ENCODE measurements at places on chromosomes 2 and 18.
A peak's percentile ranks its signal among the peaks of the same experiment; 100 is the strongest.

DNA sequence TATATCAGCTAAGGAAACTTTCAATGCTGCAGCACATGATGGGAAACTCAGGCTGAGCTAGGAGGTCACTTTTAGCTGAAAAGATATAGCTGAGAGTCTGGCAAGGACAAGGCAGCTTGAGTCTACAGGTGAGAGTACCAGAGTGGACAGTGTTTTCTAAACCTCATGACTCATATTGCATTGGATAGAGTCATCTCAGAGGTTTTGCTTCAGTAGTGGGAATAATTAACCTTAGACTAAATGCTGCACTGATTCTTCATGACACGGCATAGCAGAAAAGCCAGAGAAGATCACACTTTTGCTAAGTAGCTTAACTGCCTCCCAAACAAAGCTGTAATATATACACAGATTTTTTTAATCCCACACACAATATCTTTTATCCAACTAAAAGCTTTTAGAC lies 865.0 kb upstream of the CDH2 start:
- no peak for DNase-seq

DNA sequence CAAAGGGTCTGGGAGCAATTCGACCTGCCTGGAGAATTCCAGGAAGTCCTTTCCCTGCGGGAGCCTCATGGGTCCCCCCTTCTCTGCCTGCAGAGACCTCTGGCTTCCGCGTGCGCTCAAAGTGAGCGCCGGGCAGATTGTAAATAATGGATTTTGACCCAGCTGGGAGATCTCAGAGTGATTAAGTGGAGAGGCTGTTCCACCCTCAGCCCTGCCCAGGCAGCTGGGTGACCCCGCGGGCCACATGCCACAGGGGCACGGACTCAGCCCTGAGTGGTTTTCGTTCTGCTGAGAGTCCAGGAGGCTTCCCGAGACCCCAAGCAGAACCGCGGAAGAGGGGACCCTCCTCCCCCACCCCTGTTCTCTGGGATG lies 1.2 kb downstream of the KCNG2 start:
- no peak for DNase-seq

GRCh38 chr2:16507655-16508489 lies 157.8 kb downstream of the CYRIA start:
- peak; percentile 3 for DNase-seq

DNA sequence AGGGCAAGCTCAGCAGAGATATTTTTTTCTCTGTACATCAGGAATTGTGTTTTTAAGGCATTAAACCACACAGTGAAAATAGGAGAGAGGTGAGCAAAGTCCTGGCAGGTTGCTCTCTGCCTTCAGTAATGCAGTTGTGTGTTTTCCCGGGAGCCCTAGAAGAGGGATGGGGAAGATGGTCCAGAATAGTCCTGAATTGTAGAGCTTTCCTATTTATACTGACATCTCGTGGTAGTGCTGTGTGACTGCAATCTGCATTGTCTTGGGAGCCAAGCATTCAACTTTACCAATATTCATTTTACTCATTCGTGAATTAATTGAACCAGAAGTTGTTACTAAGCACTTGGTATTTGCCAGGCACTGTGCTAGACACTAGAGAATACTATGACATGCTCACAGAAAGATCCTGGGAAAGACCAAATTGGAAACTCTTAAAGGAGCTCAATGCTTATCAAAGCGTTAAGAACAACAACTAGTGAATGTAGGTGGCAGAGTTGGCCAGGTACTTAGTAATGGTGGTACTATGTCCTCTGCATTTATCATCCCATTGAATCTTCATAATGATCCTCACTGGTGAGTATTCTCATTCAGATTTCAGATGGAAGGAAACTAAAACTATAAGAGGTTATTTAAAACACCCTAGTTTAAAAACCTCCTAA lies 214.6 kb downstream of the TRIB2 start:
- peak; percentile 62 for DNase-seq

GRCh38 chr2:133660510-133660909 lies 92.2 kb upstream of the NCKAP5 start:
- DNase-seq = no peak

DNA sequence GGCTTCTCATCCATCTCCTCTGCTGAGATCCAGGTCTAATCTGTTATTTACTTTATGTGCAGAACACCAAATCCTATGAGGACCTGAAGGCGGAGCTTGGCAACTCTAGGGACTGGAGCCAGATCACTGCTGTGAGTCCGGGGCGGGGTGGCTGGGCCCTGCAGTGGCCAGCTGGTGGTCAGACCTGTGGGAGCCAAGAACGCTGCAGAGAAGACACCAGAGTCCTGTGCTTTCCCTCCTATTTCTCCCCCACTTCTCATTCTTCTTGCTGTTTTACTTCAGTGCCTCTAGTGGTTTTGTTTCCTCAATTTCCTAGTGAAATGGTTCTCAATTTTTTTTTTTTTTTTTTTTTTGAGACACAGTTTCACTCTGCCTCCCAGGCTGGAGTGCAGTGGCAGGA lies 19.7 kb downstream of the VIL1 start:
- no peak for DNase-seq

GRCh38 chr2:133732982-133733900 lies 165.0 kb upstream of the NCKAP5 start:
- DNase-seq = peak; percentile 56

DNA sequence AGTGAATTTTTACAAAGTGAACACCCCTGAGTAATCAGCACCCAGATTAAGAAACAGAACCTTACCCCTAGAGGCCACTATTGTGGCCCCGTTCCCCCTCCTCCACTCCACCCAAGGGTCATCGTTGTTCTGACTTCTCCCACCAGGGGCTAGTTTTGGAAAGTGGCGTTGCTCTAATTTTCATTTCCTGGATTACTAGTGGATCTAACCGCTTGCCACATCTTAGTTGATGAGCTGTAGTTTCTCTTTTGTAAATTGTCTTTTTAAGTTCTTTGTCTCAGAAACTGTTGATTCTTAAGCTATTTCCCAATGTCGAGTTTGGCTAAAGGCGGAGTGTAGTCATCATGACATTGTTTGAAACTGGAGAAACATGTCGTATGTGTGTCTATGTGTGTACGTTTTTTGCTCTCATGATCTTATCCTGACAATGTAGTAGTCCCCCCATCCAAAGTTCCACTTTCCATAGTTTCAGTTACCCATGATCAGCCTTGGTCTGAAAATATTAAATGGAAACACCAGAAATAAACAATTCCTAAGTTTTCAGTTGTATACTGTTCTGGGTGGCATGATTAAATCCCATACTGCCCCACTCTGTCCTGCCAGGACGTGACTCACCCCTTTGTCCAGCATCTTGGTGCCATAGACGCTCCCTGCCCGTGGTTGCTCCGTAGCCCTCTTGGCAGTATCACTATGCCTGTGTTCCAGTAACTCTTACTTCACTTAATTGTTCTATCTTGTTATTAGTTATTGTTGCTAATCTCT lies 71.0 kb upstream of the SP3 start:
- DNase-seq = peak; percentile 62

GRCh38 chr2:26566081-26566375 lies 75.1 kb downstream of the CIB4 start:
- DNase-seq = no peak

DNA sequence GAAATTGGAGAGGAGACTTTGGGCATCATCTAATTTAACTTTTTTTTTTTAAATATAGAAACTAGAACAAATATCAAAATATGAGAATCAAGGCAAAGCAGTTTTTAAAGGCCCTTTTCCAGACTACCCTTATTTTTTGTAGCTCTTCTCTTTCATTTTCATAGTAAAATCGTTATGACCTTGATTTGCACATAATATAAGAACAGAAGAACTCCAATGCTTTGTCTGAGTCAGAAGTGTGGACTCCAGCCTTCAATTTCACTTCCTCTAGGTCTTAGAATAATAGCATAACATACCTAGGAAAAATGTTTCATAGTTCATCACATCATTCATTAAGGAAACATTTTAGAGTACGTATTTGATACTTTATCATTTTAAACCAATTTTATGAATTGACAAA lies 74.4 kb downstream of the ANKRD12 start:
- no peak for DNase-seq

DNA sequence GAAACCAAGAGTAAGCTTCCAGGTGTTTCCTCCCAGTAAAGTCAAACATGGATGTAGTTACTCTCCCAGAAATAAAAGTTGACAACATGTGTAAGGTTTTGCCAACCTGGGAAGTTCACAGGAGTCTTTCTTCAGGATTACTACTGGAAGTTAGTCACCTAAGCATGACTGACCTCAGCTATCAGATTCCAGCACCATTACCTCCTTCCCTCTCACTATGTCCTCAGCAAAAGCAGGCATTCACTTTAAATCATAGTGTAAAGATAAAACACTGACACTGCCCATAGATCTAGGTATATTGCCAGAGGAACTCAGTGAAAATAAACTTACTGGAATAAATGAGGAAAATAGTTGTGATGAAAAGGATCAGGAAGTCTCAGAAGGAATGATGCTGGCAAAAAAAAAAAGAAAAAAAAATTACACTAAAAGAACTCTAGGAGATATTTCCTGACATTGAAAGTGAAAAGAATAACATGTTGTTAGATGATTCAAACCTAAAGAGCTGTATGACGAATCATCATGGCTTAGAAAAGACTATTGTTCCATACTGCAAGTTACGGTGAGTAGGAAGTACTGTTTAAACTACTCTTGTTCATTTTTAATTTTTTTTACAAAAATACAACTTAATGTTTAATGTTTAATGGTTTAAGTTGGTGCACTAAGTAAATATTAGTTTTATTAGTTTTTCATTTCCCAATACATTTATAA lies 484.5 kb upstream of the ZNF804A start:
- DNase-seq = no peak

GRCh38 chr2:213787869-213788268 lies 503.6 kb downstream of the SPAG16 start:
- no peak for DNase-seq

GRCh38 chr2:236527159-236527630 lies 42.4 kb upstream of the ACKR3 start:
- no peak for DNase-seq

DNA sequence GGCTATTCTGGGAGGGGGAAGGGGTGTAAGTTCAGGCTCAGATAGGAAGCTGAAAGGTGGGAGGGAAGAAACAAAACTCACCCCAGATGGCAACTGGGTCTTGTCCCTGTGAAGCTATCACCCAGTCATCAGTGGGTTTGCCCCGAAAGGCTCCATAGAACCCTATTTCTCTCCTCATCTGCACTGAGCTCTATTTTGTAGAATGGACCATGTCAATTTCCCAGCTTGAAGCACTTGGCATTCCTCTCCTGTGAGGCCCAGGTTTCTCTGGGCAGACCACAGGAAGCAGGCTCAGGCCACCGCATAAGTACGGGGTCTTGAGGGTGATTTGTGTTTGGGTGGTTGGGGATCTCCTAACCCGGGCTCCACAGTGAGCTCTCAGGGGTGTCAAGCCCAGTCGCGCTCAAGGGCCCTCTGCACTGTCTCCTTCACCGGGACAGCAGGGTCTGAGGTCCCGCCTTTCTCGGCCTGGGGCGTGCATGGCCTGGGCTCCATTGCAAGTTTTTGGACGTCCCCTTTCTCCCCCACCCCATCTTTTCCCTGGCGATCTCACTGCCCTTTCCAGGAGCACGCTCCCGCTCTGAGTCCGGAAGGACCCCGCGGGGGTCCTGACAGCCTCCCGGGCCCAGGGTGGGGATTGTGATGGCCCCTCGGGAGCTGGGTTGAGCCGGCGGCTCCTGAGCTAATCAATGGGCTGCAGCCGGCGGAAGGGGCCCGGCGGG lies 27.3 kb upstream of the NOTO start:
- DNase-seq = no peak

GRCh38 chr2:3730646-3731045 lies 27.3 kb downstream of the DCDC2C start:
- DNase-seq = peak; percentile 9

DNA sequence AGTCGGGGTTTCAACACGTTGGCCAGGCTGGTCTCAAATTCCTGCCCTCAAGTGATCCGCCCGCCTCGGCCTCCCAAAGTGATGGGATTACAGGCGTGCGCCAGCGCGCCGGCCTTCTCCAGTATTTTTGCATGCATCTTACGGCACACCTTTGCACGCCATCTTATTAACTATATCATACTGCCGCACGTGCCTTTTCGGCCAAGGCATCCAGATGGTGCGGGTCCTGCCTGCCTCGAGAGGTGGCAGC lies 765 bp upstream of the ING5 start:
- DNase-seq = peak; percentile 76

GRCh38 chr18:67302043-67302442 lies 214.5 kb downstream of the DSEL start:
- DNase-seq = peak; percentile 3

GRCh38 chr2:216340280-216340631 lies 32.0 kb downstream of the MARCHF4 start:
- no peak for DNase-seq

DNA sequence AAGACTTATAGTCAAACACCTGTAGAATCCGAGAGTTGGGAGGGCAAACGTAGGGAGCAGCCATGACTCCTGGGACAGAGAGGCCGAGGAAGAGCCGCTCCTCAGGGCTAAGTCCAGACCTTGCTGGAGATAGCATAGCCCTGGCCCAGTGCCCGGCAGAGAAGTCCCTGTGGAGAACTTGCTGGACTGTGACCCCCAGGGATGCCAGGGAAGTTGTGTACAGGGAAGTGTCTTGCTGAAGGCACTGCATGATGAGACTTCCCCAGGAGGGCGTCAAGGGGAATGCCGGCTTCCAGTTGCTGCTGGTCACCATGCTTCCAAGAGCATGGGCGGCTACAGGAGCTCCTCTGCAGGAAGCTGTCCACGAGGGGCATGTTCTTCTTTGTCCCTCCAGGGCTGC lies 8.6 kb upstream of the CNDP1 start:
- DNase-seq = no peak

GRCh38 chr18:39701055-39701783 lies 2135.6 kb upstream of the CELF4 start:
- peak; percentile 38 for DNase-seq

- DNase-seq = no peak
These were observed 39.3 kb downstream of the TSHZ1 start for GRCh38 chr18:75249672-75250470.

- DNase-seq = no peak
These were observed 18.1 kb downstream of the TPRKB start for GRCh38 chr2:73718851-73719621.

DNA sequence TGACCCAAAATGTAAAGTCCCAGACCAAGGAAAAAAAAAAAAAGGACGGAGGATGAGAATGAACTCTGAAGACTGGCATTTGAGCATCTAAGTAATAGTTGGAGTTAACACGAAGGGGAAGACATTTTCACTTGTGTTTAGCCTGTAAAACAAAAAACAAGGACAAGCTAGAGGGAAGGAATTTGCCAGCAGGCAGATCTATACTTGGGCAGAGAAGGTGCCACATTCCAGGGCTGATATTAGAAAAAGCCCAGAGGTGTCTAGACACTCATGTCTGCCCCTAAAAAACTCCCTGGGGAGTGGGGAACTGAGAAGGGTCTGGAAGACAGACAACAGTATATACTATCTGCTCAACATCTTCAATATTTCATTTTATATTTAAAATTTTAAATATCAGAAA lies 171.1 kb downstream of the ZEB2 start:
- no peak for DNase-seq

DNA sequence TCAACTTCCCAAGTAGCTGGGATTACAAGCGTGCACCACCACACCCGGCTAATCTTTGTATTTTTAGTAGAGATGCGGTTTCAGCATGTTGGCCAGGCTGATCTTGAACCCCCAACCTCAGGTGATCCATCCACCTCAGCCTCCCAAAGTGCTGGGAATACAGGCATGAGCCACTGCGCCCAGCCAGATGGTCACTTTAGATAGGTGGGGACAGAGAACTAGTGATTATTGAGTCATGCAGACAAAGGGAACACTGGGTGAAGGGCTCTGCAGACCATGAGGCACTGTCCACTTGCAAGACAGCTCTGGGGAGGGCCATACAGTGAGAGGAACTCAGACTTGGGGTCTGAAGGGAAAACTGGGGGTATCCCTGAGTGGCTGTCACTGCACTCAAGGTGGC lies 58.4 kb upstream of the POMC start:
- DNase-seq = no peak

All from AG10803 (cell line).